ENCODE measurements at places on chromosomes 2 and 18. TPM values are rescaled to one million over a fixed set of nuclear protein-coding genes. Genes with fewer than 3 reads are reported as not detected.

The ZC3H6 gene
- total RNA-seq, result 18.0 TPM

The FLACC1 gene
- total RNA-seq, result 6.8 TPM

The CD8B2 gene
- 0.21 TPM for total RNA-seq

- no peaks in the 10 kb centered on the region for H3K27me3 ChIP-seq
- no peak for DNase-seq
- no peaks in the 10 kb centered on the region for H3K4me1 ChIP-seq
- H3K36me3 ChIP-seq, result no peaks in the 10 kb centered on the region
- H3K4me3 ChIP-seq, result no peak overlapping the region
Measured at GRCh38 chr18:72903033-72903432, 35.2 kb upstream of the NETO1 start.

GRCh38 chr2:226362980-226363379 lies 436.6 kb downstream of the IRS1 start:
- H3K4me3 ChIP-seq, result no peak overlapping the region
- no peaks in the 10 kb centered on the region for H3K27me3 ChIP-seq
- H3K36me3 ChIP-seq, result no peaks in the 10 kb centered on the region
- DNase-seq, result no peak
- H3K4me1 ChIP-seq, result no peaks in the 10 kb centered on the region

GRCh38 chr18:63981719-63982118 lies 11.8 kb downstream of the SERPINB8 start:
- H3K4me3 ChIP-seq, result no peak overlapping the region
- no peaks in the 10 kb centered on the region for H3K27me3 ChIP-seq
- no peak for DNase-seq
- no peak overlapping the region for H3K27ac ChIP-seq

GRCh38 chr18:10791169-10791831 lies 265.5 kb downstream of the NAPG start:
- no peaks in the 10 kb centered on the region for H3K36me3 ChIP-seq
- no peak for DNase-seq
- H3K4me1 ChIP-seq, result peaks cover 7% of the 10 kb centered on the region
- no peaks in the 10 kb centered on the region for H3K27me3 ChIP-seq
- H3K27ac ChIP-seq, result no peak overlapping the region

- H3K27ac ChIP-seq, result no peak overlapping the region
- H3K4me1 ChIP-seq, result no peaks in the 10 kb centered on the region
- H3K36me3 ChIP-seq, result no peaks in the 10 kb centered on the region
- DNase-seq, result no peak
- no peaks in the 10 kb centered on the region for H3K27me3 ChIP-seq
Measured at GRCh38 chr2:161992531-161992930, 81.5 kb downstream of the DPP4 start.

GRCh38 chr2:50402654-50402960 lies 629.3 kb downstream of the NRXN1 start:
- H3K27ac ChIP-seq, result no peak overlapping the region
- no peaks in the 10 kb centered on the region for H3K4me1 ChIP-seq
- no peak for DNase-seq
- H3K4me3 ChIP-seq, result no peak overlapping the region
- H3K36me3 ChIP-seq, result no peaks in the 10 kb centered on the region
- H3K27me3 ChIP-seq, result no peaks in the 10 kb centered on the region

GRCh38 chr18:61993831-61994230 lies 101.0 kb upstream of the RNF152 start:
- H3K4me1 ChIP-seq, result peaks cover 29% of the 10 kb centered on the region
- no peak for DNase-seq
- H3K4me3 ChIP-seq, result no peak overlapping the region
- no peak overlapping the region for H3K27ac ChIP-seq
- H3K36me3 ChIP-seq, result no peaks in the 10 kb centered on the region

Data from lower lobe of right lung (tissue), 2 donors.